ENCODE measurements at places on chromosomes 6 and 20.

- DNase-seq, result no peak
These were observed 468.0 kb downstream of the EPM2A start for GRCh38 chr6:145267076-145267867.

DNA sequence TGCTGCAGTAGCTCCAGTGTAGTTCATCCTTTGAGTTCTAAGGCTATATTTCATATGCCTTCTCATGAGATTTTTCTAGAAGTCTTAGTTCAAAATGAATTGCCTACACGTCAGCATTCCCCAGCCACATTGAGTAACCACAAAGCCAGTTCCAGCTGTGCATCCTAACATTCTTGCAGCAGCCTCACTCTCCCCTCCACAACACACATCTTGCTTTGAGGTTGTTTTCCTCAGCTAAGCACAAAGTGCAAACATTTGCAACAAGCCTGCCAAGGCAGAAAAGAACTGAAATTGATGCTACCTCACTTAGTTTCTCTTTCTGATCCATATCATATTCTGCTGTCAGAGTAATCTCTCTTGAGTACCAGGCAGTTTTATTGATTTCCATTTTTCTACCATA, 160.7 kb upstream of the KCNQ5 start:
- DNase-seq, result no peak

DNA sequence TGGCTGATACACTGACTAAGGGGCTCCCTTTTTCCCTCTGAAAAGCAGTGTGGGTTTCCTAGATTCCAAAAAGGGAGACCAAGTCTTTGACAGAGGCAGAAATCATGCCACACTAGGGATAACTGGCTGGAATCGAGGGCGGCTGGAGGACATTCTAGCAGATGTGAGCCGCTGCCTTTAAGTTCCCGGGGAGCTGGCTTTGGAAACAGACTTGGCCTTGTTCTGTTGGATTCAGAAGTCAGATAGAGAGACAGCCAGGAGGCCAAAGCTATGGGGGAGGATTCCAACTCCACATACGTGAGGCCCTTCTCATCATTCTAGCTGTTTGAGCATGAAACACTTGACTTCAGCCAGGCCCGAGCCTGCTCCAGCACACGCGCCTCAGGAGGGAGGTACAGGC, 109.9 kb upstream of the FOXC1 start:
- no peak for DNase-seq

DNA sequence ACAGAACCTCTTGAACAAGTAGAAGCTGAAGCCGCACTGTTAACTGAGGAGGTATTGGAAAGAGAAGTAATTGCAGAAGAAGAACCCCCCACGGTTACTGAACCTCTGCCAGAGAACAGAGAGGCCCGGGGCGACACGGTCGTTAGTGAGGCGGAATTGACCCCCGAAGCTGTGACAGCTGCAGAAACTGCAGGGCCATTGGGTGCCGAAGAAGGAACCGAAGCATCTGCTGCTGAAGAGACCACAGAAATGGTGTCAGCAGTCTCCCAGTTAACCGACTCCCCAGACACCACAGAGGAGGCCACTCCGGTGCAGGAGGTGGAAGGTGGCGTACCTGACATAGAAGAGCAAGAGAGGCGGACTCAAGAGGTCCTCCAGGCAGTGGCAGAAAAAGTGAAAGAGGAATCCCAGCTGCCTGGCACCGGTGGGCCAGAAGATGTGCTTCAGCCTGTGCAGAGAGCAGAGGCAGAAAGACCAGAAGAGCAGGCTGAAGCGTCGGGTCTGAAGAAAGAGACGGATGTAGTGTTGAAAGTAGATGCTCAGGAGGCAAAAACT, 40.1 kb downstream of the ZBTB2 start:
- DNase-seq, result no peak

DNA sequence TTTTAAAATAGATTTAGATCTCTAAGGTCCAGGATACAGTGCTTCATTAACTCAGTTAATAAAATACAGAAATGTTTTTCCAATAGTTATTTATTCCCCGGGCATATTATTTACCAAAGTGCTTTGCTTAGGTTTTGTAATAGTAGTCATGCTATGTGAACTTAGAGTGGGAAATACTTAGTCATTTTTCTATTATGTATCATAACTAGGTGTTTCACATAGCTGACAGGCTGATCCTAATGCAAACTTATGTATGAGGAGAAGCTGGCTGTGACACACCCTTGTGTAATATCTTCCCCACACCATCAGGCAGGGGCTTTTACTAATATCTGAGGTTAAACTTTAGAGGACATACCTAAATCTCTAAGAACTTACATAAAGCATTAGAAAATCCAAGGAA, 277.7 kb upstream of the RIMS1 start:
- DNase-seq, result no peak

DNA sequence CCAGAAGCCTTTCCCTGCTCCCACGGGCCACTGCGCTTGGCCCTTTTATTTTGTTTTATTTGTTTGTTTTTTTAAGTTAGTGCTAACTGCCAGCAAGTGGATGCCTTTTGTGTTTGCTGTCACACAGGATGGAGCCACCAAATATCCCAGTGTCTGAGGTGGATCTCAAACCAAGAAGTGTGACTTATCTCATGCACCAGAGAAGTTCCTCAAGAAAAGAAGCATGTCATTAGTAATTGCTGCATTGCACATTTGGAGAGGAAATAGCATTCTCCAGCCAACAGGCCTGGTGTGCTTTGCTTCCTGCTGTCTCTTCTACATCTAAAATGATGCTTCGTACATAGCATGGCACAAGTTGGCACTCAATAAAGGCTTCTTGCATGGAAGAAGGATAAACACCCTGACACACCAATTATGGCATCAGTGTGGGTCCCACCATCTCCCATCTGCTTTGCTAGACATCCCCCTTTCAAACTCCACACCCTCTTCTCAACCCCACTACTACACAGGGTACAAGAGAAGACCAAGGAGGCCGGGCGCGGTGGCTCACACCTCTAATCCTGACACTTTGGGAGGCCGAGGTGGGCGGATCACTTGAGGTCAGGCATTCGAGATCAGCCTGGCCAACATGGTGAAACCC, 1.9 kb upstream of the ATP9A start:
- DNase-seq, result no peak

- DNase-seq, result no peak
These were observed 126.9 kb downstream of the BMP7 start for GRCh38 chr20:57139342-57140093.

DNA sequence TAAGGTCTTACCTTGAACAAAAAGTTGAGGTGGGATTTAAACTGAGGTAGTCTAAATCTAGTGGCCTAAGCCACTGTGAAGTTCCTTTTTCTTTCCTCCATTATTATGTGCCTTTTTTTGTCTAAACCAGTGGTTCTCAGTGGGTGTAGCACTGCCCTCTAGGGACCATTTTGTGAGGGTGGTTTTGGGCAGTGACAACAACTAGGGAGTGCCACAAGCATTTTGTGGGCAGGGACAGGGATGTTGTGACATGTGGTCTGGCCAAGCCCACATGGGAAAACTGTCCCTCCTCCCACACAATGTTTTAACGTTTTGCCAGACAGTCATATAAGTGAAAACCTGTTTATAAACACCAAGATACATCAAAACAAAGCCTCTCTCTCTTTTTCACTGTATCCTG, 899.4 kb upstream of the FLRT3 start:
- no peak for DNase-seq

GRCh38 chr20:56433880-56434255, 21.8 kb downstream of the CASS4 start:
- no peak for DNase-seq

GRCh38 chr6:27911956-27912446, at the start of gene OR2B2:
Gene OR2B2, minus strand, starts transcription at chr6:27912396. Its CDS starts 77 bp downstream, at chr6:27912319.
- no peak for DNase-seq

GRCh38 chr20:13353261-13353945, 132.3 kb downstream of the ISM1 start:
- DNase-seq, result no peak

DNA sequence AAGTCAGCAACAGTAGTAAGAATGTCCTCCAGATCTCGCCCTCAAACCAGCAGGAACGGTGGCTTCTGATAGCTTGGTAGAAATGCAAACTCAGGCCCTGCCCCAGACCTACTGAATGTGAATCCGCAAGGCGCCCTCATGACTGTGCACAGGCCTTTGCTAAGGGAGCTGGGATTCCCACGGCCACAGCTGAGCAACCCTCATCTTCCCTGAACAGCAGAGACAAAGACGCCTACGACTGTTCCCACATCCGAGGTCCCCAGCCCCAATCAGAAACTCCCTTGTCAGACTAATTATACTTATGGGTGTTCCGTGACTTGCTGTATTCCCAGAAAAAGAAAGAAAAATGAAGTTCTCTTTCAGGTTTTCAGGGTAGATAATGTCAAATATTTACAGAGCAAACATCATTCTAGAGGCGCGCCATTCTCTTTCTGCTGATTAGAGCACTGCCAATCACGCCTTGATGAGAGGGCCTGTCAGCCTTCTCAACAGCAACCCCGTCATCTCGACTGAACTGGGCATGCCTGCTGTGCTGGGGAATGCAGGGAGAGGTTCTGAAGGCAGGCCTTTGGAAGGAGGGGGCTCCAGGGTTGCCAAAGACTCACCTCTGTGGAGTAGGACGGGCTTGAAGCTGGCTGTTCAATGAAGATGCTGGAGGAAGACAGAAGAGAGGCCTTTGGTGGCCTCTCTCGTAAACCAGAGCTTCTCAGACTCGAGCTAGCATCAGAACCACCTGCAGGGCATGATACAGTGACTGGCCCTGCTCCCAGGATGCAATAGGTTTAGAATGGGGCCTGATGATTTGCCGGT, 79.9 kb downstream of the ZNF217 start:
- no peak for DNase-seq

GRCh38 chr20:47762699-47763268, 22.5 kb downstream of the SULF2 start:
- DNase-seq, result no peak

DNA sequence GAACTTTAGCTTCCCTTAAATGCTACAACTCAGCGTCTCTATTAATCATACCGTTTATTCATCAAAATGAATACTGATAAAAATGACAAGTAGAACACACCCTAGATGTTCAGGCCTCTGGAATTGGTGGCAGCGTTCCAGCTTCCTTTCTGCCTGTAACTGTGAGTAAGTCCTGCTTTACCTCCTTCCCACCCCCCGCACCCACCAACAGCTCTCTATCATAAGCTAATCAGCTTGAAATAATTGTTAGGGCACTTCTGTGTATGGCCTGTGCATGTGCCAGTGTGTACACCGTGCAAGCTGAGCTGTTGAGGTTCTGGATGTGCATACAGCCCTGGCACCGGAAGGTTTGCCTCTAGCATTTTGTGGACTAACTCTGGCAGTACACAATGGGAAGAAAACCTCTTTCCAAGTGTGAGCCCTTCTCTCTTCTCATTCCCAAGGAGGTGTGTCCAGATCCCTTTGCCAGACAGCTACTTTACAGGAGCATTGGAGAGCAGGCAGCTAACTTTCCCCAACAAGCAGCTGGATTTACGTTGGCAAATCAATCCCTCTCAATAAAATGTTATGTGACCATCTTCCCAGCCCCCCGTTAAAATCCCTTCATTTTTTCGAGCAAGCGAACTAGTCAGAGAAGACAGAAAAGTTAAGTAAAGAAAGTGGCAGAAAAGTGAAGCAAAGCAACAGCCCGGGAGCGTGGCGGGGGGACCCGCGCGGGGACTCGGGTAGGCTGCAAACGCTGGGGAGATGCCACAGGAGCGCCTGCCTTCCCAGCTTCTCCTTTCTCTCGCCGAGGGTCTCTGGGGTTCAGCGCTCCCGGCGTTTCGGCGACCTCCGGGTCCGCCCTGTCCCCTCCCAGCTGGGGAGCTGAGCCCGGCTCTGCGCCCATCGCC, 803 bp upstream of the ADGRG6 start:
- DNase-seq, result no peak

DNA sequence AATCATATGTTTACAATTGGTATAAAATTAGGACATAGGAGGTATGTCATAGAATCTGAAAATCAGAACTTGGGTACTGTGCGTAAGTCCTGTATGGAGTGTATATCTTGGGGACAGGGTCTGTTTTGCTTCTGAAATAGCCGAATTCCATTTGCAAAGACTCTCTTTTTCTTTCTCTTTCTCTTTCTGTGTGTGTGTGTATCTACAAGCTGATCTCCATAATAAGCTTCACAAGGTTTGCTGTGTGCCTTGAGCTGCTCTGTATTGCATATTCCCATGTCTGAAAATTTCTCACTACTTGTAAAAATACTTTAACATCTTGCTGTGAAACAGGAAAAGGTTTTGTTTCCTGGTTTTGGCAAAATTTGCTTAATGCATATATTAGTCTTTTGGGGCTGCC, 29.5 kb downstream of the STX11 start:
- DNase-seq, result no peak

GRCh38 chr20:14189794-14190402, 147.5 kb downstream of the FLRT3 start:
- peak; percentile 7 for DNase-seq

GRCh38 chr6:69696273-69696672, 100.5 kb downstream of the LMBRD1 start:
- no peak for DNase-seq

DNA sequence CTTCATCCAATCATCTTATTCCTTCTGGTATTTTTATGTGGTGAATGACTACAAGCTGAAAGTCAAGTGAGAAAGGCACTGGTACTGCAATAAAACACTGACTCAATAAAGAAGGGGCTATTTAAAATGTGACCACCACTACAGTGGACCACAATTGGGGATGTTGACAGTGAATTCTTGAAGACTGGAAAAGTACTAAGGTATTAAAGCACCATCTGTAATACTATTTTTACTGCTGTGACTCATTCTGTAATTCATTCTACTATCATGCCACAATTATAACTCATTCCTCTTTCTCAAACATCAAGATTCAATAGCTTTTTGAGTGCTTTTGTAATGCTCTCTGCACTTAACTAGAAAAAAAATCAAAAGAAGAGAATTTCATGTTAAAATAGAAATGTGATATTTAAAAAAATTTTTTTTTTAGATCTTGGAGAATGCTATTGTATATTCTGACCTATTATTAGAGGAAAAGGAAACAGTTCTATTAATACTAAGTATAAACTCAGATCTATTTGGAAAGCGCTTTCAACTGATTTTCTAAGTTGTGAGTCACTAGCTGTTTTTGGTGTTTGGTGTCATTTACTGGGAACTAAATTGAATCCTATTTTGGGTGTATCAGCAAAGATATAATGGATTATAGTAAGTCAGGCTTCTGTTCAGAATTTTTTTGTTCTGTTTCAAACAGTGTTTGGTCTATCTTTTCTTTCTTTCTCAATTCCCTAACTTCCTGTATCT, 104.7 kb upstream of the TMEM170B start:
- no peak for DNase-seq

DNA sequence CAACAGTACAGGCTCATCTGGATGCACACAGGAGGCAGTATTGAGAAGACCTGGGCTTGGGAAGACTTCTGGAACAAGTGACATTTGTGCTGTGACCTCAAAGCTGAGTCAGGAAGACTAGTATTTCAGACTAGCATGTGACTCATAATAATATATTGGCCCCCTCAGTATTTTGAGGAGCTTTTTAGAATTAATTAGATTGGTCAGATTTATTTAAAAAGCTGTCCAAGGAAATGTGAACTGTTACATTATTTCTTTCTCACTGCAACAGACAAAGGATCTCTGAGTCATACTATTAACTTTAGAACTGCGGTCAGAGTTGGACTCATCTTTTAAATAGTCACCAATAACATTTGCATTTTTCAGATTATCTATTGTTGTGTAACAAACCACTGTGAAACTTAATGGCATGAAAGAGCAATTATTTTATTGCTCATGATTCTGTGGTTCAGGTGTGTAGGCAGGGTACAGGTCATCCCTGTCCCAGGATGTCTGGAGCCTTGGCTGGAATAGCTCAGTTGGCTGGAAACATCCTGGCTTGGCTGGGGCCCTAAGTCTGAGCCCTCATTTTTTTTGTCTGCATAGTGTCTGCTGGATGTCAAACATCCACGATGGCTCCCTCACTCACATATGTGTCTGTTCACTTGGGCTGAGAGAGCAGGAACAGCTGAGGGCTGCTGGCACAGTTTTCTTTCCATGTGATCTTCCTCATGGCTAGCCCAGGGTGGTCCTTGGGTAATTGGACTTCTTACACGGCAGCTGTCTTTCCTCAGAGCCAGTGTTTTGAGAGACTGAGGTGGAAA, 46.9 kb downstream of the MAP3K4 start:
- DNase-seq, result no peak

All from right kidney (tissue), 9 donors.